ENCODE measurements at places on chromosomes 3 and 15. TPM values are rescaled to one million over a fixed set of nuclear protein-coding genes. Genes with fewer than 3 reads are reported as not detected.

- no peak overlapping the region for H3K27ac ChIP-seq
- no peaks in the 10 kb centered on the region for H3K27me3 ChIP-seq
- no peak overlapping the region for H3K4me3 ChIP-seq
- peak; percentile 73 for DNase-seq
- H3K36me3 ChIP-seq = peaks cover 31% of the 10 kb centered on the region
Observed at GRCh38 chr3:132535575-132536441, 61.3 kb upstream of the ACKR4 start.

Gene ATP10A
- 3.0 TPM for total RNA-seq

DNA sequence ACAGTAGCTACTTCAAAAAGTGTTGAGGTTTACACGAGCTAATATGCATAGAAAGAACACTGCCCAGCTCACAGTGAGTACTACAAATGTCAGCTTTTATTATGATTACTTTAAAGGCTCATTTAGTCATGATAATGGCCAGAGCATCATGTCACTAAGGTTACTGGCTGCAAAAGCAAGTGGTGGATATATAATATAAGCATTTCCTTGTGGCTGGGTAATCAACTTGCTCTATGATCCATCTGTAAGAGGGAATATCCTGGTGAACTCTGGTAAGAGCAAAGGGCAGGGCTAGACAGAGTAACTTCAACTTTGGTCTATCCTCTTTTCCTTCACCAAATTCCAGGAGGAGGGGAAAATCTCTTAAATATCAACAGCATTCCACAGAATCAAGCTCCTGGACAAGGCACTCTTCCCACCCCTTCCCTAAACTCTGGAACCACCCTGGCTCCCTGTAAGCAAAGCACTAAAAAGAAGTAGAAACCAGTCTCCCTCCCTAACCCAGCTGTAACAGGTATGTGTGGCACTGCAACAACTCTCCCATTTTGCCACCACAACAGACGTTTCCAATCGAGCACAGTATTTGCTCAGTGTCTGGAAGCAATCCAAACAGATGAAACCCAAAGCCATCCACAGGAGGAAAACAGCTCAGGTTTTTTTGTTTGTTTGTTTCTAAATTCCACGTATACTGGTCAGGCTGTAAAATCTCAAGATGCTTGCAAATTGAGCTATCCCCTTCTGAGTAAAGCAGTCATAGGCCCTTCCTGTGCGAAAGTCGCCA, 13.4 kb downstream of the B4GALT4 start:
- no peak for DNase-seq
- H3K36me3 ChIP-seq = peaks cover 41% of the 10 kb centered on the region
- no peak overlapping the region for H3K4me3 ChIP-seq
- no peaks in the 10 kb centered on the region for H3K27me3 ChIP-seq

GRCh38 chr15:78739206-78739605, 72.1 kb downstream of the ADAMTS7 start:
- H3K4me1 ChIP-seq = peaks cover 8% of the 10 kb centered on the region
- H3K27me3 ChIP-seq = peaks cover 16% of the 10 kb centered on the region
- no peaks in the 10 kb centered on the region for H3K36me3 ChIP-seq
- no peak overlapping the region for H3K27ac ChIP-seq
- H3K4me3 ChIP-seq = no peak overlapping the region
- no peak for DNase-seq

GRCh38 chr3:80993241-80993945, 768.1 kb downstream of the GBE1 start:
- H3K27me3 ChIP-seq = no peaks in the 10 kb centered on the region
- H3K36me3 ChIP-seq = no peaks in the 10 kb centered on the region
- H3K27ac ChIP-seq = peak overlapping the region; percentile 17
- H3K4me3 ChIP-seq = no peak overlapping the region
- peak; percentile 8 for DNase-seq
- H3K4me1 ChIP-seq = peaks cover 13% of the 10 kb centered on the region

GRCh38 chr3:15610082-15610759, 8.7 kb downstream of the BTD start:
- no peak for DNase-seq
- H3K27ac ChIP-seq = no peak overlapping the region
- peaks cover 27% of the 10 kb centered on the region for H3K4me1 ChIP-seq
- no peaks in the 10 kb centered on the region for H3K36me3 ChIP-seq

- peaks cover 4% of the 10 kb centered on the region for H3K36me3 ChIP-seq
- no peaks in the 10 kb centered on the region for H3K27me3 ChIP-seq
- no peak for DNase-seq
- H3K4me3 ChIP-seq = no peak overlapping the region
Observed at GRCh38 chr3:126621171-126621570, 33.8 kb downstream of the TXNRD3 start.

Gene CHCHD6
- total RNA-seq = 38.9 TPM

DNA sequence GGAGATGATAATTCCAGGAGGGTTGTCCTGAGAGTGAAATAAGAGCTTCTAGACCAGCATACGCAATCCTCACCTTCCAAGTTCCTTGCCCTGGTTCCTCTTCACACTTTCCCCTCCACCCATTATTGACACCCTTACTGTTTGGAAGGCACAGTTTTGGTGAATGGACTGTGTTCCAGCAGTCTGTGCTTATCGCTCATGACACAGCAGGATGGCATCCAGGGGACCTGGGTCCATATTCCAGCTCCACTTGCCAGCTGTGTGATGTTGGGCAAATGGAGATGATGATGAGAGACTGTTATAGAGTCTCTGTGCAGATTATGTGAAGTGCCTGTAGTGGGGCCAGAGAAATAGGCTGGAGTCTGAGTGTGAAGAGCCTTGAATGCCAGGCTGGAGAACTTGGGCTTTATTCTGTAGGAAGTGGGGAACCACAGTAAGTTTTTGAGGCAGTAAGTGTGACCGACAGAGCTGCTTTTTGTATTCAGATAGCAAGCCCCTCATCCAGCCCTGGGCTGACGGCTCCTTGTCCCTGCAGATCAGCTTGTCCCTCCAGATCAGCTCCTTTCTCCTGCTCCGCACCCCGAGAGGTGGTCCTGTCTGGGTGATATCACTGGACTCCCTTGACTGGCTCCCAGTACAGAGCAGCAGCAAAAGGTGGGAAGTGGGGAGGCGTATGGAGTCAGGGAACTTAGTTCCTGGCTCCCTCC, 8.1 kb downstream of the KBTBD13 start:
- H3K4me3 ChIP-seq = no peak overlapping the region
- peaks cover 21% of the 10 kb centered on the region for H3K4me1 ChIP-seq
- DNase-seq = no peak
- H3K27me3 ChIP-seq = peaks cover 43% of the 10 kb centered on the region
- H3K36me3 ChIP-seq = no peaks in the 10 kb centered on the region

DNA sequence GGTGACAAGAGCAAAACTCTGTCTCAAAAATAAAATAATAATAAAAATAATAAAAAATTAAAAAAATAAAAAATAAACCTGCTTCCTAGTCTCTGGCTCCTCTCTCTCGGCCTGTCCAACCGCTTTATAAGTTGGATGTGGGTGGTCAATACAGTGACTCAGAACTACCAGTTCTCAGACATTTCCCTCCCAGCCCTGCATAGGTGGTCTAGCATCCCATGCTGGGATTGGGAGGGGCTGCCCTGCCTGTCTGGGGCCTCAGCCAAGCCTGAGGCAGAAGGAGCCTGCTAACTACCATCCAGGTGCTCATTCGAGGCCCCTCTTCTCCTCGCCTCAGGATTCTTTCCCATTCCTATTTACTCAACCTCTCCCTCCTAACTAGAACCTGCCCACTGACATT, 33.3 kb upstream of the BLM start:
- H3K36me3 ChIP-seq = no peaks in the 10 kb centered on the region
- no peak overlapping the region for H3K27ac ChIP-seq
- H3K4me3 ChIP-seq = no peak overlapping the region
- peaks cover 14% of the 10 kb centered on the region for H3K27me3 ChIP-seq
- DNase-seq = no peak

DNA sequence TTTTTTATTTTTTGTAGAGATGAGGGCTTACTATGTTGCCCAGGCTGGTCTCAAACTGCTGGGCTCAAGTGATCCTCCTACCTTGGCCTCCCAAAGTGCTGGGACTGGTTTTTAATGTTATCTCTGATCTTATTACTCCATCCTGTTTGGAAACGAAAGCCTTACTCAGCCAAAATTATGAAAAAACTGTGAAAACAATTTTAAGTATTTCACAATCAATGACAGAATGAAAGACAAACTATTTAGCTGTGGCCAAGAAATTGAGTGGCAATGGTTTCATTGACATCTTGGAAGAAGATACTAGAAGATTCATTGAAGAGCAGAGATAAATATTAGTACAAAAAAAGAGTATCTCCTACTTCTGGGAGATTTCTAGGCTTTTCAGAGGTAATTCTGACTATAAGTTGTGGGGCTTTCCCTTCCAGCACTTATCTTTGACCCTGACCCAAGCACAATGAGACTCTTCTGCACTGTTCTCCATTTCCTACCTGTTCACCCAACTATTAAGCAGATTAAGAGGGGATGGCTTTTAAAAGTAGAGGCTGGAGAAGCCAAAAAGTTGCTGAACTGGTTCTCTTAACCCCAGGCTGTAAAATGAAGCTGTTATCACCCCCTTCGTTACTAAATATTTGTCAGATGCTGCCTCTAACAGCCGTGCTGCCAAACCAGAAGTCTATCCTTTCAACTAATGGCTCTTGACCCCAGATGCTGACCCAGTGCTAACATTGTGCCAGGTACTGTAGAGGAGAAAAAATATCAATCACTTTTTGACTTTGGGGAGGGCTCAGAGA, 14.2 kb upstream of the SLC25A36 start:
- H3K27me3 ChIP-seq = peaks cover 16% of the 10 kb centered on the region
- no peak overlapping the region for H3K4me3 ChIP-seq
- no peak for DNase-seq
- no peak overlapping the region for H3K27ac ChIP-seq
- H3K4me1 ChIP-seq = no peaks in the 10 kb centered on the region
- no peaks in the 10 kb centered on the region for H3K36me3 ChIP-seq

GRCh38 chr3:96264701-96265100, 549.7 kb upstream of the EPHA6 start:
- H3K36me3 ChIP-seq = no peaks in the 10 kb centered on the region
- H3K4me3 ChIP-seq = no peak overlapping the region
- peaks cover 23% of the 10 kb centered on the region for H3K4me1 ChIP-seq

GRCh38 chr3:63168179-63168578, 109.9 kb upstream of the SYNPR start:
- H3K27me3 ChIP-seq = no peaks in the 10 kb centered on the region
- DNase-seq = no peak
- H3K4me1 ChIP-seq = no peaks in the 10 kb centered on the region
- no peak overlapping the region for H3K4me3 ChIP-seq
- H3K36me3 ChIP-seq = no peaks in the 10 kb centered on the region

DNA sequence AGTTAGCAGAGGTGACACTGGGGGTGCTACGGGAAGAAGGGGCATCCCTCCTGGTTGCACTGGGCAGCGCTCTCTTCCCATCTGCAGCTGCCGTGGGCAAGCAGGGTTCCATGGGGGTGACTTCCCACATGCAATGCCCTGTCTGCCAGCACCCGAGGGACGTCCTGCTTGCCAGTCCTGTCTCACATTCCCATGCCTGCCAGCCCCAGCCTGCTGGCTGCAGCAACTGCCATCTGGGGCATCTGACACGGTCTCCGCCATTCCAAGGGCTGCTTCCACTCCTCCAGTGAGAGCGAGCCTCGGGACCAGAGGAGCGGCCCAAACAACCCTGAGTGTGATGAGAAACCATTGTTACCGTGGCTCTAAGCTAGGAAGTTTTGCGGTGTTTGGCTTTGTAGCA, 45.4 kb upstream of the RPL32 start:
- H3K27me3 ChIP-seq = peaks cover 72% of the 10 kb centered on the region
- no peak for DNase-seq
- peaks cover 3% of the 10 kb centered on the region for H3K4me1 ChIP-seq
- no peaks in the 10 kb centered on the region for H3K36me3 ChIP-seq
- no peak overlapping the region for H3K27ac ChIP-seq
- no peak overlapping the region for H3K4me3 ChIP-seq

Gene FGF12
- 15.7 TPM for total RNA-seq

- no peaks in the 10 kb centered on the region for H3K27me3 ChIP-seq
- H3K4me3 ChIP-seq = no peak overlapping the region
Observed at GRCh38 chr15:71496336-71496955, 313.9 kb upstream of the NR2E3 start.

Gene POLQ
- total RNA-seq = 13.7 TPM

- no peak overlapping the region for H3K27ac ChIP-seq
- H3K4me3 ChIP-seq = no peak overlapping the region
- no peak for DNase-seq
- H3K4me1 ChIP-seq = no peaks in the 10 kb centered on the region
- no peaks in the 10 kb centered on the region for H3K36me3 ChIP-seq
Observed at GRCh38 chr3:152849996-152850578, 15.2 kb downstream of the P2RY1 start.

- peaks cover 32% of the 10 kb centered on the region for H3K4me1 ChIP-seq
- no peak overlapping the region for H3K4me3 ChIP-seq
- no peaks in the 10 kb centered on the region for H3K27me3 ChIP-seq
- no peaks in the 10 kb centered on the region for H3K36me3 ChIP-seq
- DNase-seq = no peak
- peak overlapping the region; percentile 30 for H3K27ac ChIP-seq
Observed at GRCh38 chr3:30544812-30545211, 61.6 kb upstream of the TGFBR2 start.

Gene PLSCR5
- total RNA-seq = not detected

Gene SLC6A20
- total RNA-seq = 7.3 TPM

Gene EPHB1
- total RNA-seq = 0.73 TPM

- no peak for DNase-seq
- H3K36me3 ChIP-seq = peaks cover 40% of the 10 kb centered on the region
- no peaks in the 10 kb centered on the region for H3K27me3 ChIP-seq
- H3K4me1 ChIP-seq = no peaks in the 10 kb centered on the region
- no peak overlapping the region for H3K27ac ChIP-seq
- no peak overlapping the region for H3K4me3 ChIP-seq
Observed at GRCh38 chr15:58924327-58924726, 9.2 kb downstream of the SLTM start.

Gene ATP13A5
- total RNA-seq = 0.66 TPM

Gene CX3CR1
- total RNA-seq = not detected

Gene PLSCR4
- 6.3 TPM for total RNA-seq

Gene ASB7
- total RNA-seq = 19.4 TPM

DNA sequence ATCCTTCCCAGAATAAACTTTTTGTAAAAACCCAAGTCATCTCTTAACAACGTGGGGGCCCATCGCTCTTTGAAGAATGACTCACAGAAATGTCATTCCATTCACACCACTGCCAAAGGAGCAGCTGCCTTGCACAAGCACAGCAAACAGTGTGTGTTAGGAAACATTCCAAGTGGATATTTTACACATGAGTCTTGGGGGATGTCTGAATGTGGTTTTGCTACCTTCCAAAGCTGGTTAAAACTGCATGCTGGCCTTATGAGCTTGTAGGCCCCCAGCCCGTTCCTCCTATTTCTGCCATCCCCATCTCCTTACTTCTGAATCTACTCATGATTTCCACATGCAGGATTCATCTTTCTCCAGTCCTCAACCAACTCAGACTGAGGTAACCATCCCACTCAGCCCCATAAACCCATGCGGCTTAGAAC, 130.8 kb downstream of the CPNE4 start:
- DNase-seq = peak; percentile 62
- H3K4me3 ChIP-seq = no peak overlapping the region
- peaks cover 21% of the 10 kb centered on the region for H3K4me1 ChIP-seq
- H3K27ac ChIP-seq = peak overlapping the region; percentile 19

Gene CCDC50
- 134 TPM for total RNA-seq

All from Calu3 (cell line).